ENCODE measurements at places on chromosomes 6 and 20.

GRCh38 chr6:169801396-169802160 lies 50.2 kb downstream of the ERMARD start:
- DNase-seq: no peak

GRCh38 chr6:140684776-140685550 lies 1310.5 kb upstream of the CITED2 start:
- DNase-seq: no peak

GRCh38 chr6:43644940-43645612 lies at the start of gene RSPH9:
Gene RSPH9, plus strand, starts transcription at chr6:43645036. Its CDS starts 63 bp downstream, at chr6:43645099.
- DNase-seq: peak; percentile 77

- no peak for DNase-seq
Observed at GRCh38 chr6:45991189-45991588, 24.5 kb downstream of the CLIC5 start.

- no peak for DNase-seq
Observed at GRCh38 chr20:24489631-24490260, 20.3 kb downstream of the SYNDIG1 start.

DNA sequence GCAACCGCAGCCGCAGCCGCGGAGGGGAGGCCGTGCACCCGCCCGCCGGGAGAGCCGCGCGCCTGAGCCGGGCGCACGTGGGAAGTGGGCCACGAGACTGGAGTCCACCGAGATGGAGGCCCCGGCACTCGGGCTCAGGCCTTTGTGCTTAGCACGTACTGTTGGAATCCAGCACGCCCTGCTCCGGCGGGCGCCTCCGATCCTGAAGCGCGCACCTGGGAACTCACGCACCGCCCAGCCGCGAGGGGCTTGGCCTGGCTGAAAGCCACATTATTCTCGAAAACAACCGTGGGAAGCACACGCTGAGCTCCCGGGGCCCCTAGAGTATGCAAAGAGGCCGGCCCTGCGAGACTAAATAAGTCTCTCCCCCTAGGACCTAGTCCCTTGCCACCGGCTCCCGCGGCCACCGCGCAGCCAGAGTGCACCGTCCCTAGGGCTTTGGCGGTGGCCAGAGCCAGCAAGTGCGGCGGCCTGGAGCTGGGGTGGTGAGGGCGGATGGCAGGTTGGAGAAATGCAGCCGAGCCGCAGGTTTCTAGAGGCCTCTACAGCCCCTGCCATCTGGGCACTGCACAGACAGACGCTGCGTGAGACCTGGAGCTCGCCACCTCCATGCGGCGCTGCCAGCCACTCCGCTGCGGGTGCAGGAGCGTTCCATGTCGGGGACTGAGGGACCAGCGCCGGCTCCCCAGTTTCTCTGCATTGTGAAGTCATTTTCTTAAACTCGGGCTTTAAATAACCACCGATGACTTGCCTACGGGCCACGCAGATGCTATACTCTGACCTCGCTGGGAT lies 42.0 kb upstream of the LY86 start:
- no peak for DNase-seq

DNA sequence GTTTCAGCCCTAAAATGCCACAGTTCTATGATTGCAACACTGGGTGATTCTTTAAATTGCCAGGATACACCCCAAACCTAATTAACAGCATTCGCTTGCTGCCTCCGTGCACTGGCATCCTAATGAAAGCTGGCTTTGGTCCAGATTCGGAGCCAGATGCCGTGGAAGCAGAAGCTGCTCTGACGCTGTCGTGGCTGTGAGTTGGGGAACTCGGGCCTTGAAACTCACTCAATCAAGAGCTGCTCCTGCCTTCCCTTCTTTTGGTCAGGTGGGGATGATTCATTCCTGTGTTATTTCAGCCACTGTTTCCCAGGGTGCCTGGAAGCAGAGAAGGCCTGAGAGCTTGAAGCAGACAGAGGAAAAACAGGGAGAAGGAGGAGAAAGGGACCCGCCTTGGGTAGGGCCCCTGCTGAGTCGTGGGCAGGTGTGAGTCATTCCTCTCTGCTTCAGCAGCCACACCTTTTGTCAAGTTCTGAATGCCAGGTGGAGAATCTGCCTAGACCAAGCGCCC lies 36.2 kb upstream of the DSP start:
- DNase-seq: no peak

DNA sequence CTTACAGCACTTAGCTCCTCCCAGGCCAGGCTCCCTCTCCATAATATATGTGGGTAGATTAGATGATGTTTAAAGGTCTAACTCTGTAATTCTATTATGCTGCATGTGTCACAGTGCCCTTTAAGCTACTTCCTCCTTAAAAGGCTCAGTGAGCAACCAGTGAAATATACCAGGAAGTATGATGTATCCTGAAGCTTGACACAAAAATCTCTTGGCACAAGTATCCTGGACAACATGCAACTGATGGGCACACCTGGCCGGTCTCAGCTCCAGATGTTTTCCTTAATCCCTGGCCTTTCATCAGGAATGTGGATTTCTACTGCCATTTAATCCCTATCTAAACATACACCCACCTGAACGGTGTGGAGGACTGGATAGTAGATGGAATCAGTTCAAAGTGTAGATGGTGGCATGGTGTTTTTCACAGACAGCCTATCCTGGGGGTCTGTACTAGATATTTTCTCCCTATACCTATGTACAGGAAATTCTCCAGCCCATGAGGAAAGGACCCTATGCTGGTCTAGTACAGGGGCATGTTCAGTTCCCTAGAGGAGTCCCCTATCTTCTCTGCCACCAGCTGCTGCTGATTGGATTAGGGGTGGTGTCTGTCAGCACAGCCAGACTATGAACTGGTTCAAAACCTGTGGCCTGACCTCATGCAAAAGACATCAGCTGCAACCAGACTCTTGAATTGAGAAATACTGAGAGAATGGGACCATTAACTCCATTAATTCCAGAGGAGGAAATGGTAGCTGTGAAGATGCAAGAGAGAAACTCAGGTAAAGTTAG lies 59.4 kb upstream of the CITED2 start:
- peak; percentile 26 for DNase-seq

- DNase-seq: no peak
Observed at GRCh38 chr6:51077821-51078518, 259.3 kb downstream of the TFAP2B start.

GRCh38 chr20:60782959-60783625 lies 469.0 kb upstream of the CDH4 start:
- no peak for DNase-seq

GRCh38 chr6:36852481-36853147 lies 13.4 kb upstream of the CPNE5 start:
- DNase-seq: no peak

DNA sequence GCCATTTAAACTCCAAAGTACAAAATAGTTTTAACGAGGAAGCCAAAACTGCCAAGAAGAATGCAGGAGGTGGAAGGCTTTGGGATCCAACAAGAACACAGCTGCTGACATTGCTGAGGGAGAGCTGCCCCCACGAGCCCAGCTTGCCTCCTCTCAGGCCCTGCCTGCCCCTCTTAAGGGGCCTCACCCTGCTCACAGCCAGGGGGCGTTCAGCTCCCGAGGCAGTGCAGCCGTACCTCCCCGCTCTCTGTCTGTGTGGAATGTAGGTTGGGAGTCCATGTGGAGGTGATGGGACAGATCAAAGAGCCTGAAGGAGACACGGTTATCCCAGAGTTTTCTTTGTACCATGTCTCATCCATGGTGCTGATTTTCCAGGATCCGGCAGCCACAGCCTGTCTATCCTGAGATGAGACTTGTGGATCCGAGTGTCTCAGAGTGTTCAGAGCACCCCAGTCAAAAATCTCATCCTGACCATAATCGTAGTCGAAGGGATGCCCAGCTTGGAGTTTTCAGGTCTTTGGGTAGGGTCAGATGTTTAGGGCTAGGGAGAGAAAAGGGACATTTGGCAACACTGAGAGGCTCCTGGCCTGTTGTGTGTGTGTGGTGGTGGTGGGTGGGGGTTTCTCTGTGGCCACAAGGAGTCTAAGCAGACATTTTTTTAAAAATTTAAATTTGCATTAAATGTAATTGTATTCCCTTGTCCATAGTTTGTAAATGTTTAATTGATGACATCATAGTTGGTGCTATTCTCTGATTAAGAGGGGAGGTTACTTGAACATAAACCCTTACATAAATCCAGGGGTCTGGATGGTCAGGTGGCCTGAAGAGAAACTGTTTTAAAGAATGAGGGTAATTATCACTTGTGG lies 111.4 kb upstream of the CLDN20 start:
- DNase-seq: no peak

- no peak for DNase-seq
Observed at GRCh38 chr6:112288475-112288874, 34.1 kb upstream of the LAMA4 start.

GRCh38 chr6:143570147-143570853 lies 58.8 kb upstream of the FUCA2 start:
- no peak for DNase-seq

DNA sequence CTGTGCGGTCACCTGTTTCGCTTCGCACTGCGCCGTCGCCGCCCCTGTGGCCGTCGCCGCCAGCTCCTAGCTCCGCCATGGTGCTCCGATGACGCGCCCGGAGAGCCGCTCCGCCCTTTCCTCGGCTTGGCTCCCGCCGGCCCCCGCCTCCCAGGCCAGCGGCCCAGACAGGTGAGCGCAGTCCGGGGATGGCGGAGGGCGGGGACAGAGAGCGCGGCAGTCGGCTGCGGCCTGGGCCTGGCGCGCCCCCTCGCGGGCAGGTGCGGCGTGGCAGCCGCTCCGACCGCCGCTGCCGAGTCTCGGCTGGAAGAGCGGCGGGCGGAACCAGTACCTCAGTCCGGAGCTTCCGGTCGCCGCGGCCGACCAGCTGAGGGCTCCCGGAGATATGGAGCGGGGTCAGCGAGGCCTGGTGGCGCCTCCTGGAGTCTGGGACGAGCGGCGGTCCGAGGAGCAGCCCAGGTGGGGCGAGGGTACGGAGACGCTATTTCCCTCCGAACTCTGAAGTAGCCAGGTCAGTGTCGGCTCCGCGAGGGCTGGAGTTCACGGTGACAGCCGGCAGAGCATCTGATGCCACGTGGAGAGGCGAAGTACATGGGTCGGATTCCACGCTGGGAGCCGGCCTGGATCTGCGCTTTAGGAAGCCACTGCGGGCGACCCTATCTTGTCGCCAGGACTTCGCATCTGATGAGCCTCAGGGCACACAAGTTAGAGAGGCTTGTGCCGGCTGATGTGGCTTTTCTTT lies at the start of gene MAP7:
Gene MAP7, minus strand, starts transcription at position 93 of the 742 bp plus-strand sequence. Its CDS starts 14 bp downstream, at position 79.
- peak; percentile 56 for DNase-seq

GRCh38 chr6:37538107-37538506 lies 38.4 kb upstream of the CCDC167 start:
- DNase-seq: peak; percentile 9

GRCh38 chr20:13009682-13010406 lies 1.1 kb downstream of the SPTLC3 start:
- DNase-seq: no peak

- no peak for DNase-seq
Observed at GRCh38 chr6:166511316-166511715, 75.2 kb downstream of the RAMACL start.

DNA sequence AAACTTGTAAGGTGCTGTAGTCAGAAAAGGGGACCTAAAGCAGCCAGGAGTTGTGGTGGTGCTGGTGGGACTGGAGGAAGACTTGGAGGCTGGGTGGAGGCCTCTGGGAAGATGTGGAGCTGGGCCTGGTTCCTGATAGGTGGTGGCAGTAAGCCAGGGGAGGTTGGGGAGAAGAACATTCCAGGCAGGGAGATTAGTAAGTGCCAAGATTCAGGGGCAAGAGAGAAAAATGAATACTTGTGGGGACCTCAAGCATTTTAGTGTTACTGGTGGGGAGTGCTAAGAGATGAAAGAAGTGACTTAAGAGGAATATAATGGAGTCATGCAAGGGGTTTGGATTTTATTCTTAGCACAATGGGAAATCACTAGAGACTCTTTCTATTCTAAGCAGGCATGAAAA lies 79.0 kb upstream of the B3GAT2 start:
- DNase-seq: no peak

DNA sequence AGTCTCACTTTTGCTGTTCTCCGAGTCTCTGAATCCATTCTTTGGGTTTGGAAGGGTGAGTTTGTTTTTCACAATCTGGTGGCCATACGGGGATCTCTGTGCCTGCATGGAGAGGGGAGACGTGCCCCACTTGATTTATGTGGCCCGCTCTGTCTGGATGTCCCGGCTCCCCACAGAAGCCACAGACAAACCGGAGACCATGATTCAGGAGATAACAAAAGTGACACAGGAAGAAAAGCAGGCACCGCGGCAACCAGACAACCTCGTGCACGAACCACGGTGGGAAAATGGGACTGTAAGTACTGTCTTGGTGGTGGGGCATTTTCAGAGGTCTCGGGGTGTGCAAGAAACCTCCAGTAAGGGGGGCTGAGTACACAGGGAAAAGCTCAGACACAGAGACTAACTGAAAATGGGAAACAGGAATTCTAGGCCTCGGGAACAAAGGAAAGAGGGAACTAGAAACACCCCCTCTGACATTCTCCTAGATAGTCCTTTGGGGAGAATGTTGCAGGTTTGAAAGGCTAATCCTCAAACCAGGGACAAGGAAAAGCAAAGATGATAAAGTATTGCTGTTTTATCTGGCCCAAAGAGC lies 22.1 kb upstream of the ZNF318 start:
- no peak for DNase-seq

GRCh38 chr20:3203315-3204123 lies 963 bp downstream of the DDRGK1 start:
- peak; percentile 50 for DNase-seq

- DNase-seq: peak; percentile 74
Observed at GRCh38 chr6:163956571-163957407, 542.3 kb downstream of the QKI start.

DNA sequence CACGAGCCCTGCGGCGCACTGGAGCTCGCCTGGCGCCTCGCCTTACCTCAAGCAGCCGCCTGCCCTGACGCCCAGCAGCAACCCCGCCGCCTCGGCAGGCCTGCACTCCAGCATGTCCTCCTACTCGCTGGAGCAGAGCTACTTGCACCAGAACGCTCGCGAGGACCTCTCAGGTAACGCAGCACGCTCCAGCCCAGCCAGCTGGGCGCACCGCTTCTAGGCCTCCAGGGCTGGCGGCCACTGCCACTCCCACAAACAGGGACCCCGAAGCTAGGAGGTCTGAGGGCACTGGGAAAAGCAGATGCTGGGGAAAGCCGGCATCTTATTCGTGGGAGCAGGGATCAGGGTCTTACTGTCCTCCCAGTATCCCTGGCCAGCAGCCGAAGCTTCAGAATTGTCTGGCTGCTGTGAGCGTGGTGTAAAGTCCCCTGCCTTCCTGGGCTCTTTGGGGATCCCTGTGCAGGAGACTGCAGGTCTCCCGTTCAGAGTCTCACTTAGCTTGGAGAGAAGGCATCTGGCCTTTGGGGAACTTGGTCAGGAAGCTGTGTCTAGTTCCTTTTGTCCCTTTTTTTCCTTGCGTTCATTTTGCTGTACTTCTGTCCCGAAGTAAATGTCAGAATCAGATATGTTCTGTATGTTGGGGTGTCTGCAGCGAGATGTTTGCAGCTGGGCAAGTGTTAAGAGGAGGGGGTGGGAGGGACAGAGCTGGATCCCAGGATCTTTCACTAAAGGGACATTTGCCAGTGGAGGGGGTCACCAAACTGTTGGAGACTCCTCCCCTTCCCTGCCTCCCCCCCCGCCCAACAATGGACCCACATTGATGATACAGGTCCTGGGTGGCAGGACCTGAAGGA lies 1.8 kb downstream of the FOXF2 start:
- DNase-seq: no peak
